HFF-Myc (cell line): ENCODE measurements at places on chromosomes 4 and X.

- DNase-seq, result no peak
Observed at GRCh38 chr4:92074839-92075238, 228.9 kb upstream of the GRID2 start.

- no peak for DNase-seq
Observed at GRCh38 chr4:26032142-26032541, 118.1 kb downstream of the SMIM20 start.

GRCh38 chr4:168993714-168994510, 16.1 kb downstream of the CBR4 start:
- no peak for DNase-seq

DNA sequence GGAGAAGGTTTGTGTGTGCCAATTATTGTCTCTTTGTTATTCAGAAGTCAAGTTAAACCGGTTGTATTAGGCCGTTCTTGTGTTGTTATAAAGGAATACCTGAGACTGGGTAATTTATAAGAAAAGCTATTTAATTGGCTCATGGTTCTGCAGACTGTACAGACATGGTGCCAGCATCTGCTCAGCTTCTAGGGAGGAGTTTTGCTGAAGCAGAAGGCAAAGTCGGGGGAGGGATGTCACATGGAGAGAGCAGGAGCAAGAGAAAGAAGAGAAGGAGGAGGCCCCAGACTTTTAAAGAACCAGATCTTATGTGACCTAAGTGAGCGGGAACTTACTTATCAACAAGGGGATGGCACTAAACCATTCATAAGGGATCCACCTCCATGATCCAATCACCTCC, 349.3 kb upstream of the PCDH18 start:
- no peak for DNase-seq
